Activated naive CD8-positive, alpha-beta T cell treated with anti-CD3 and anti-CD28 coated beads, Interleukin-2, amount 50 U/mL, for 16 hours (primary cell): ENCODE measurements at places on chromosomes 2 and 18.

DNA sequence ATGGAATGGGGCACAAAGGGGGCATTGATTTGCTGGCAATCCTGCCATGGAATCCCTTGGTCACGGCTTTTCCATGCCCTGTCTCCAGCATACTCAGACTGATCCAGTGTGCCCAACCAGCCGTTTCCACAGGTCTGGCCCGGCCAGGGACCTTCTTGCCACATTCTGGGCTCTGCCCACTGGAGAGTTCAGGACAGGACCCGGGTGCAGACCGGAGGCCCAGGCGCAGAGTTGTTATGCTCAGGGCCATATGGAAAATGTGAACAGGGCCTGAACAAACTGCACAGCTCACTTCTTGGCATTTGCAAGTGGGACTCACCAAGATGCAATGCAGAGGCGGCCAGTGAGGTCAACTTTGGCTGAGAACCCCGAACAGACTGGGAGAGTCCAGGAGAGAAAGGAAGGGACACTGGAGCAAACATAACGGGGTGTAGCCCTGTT lies 15.6 kb upstream of the ASAP2 start:
- no peak for DNase-seq

DNA sequence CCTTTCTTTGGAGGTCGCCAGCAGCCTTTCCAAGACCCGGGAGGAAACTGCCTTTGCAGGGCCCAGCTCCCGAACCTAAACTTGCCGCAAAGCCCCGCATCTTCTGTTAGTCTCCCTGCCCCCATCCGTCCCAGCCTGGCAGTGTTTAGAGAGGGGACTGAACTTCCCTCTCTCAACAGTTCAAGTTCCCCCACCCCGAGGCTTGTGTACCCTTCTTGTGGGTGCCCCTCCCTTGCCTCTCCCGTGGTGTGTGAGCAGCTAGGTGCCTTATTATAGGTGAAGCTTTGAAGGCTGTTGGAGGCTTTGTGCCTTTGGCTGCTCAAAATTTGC lies 1.4 kb downstream of the LBH start:
- no peak for DNase-seq

GRCh38 chr2:157252529-157252928 lies 5.0 kb upstream of the GALNT5 start:
- no peak for DNase-seq

GRCh38 chr18:32803568-32803967 lies 30.7 kb upstream of the KLHL14 start:
- no peak for DNase-seq

DNA sequence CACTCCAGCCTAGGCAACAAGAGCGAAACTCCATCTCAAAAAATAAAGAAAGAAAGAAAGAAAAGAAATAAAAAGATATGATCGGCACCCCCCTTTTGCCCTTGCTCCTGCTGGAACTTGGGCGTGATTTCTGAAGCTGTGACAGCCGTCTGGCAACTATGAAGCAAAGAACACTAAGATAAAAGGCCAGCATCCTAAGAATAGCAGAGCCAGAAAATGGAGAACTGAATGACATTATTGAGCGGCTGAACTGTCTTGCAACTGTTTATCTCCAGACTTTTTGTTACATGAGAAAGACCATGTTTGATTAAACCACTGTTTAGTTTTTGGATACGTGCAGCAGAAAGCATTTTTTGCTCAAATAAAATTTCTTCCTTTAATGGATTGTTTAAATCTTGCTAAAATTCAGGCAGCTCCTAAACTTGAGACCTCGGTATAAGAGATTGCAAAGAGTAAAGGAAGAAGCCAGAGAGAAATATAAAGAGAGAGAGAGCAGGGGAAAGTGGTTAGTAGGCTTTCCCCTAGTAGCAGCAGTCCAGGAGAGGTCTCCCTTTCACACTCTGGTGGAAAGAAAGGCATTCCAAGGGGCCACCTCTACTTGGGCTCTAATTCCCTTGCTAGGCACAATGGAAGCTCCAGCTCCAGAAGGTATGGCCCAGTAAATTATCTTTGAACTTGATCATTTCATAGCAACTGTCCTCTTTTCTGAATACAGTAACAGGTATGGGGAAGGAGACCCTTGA lies 8.2 kb upstream of the MBD2 start:
- no peak for DNase-seq

- DNase-seq: no peak
These were observed 75.0 kb upstream of the ID2 start for GRCh38 chr2:8606649-8607550.

DNA sequence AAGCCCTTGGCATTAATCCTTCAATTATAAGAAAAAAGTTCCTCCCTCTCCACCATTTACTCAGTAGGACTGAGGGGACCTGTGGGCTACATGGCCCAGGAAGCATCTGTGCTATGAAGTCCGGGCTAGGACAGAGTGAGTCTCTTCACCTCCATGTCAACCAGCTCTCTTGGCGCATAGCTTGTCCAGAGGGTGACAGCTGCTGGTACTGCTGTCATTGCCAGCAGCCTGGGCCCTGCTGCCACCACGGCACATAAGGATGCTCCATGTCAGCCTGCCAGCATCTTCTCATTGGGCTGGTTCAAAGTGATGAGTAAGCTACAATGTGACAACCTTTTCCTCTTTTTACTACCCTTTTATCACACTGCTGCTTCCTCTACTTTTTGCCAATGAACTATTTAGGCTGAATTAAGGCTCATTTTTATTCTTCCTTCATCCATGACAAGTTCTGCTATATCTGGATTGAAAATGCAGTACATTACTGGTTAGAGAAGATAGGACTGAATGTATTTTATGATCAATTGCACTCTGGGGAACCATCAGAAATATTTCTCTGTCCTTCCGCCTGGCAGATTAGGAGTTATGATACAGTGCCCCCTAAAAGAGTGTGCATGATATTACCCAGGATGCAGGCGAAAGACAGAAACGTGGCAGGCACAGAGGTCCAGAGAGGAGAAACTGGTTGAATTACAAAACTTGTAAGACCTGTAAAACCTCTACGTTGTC lies 258.9 kb upstream of the TNP1 start:
- no peak for DNase-seq

DNA sequence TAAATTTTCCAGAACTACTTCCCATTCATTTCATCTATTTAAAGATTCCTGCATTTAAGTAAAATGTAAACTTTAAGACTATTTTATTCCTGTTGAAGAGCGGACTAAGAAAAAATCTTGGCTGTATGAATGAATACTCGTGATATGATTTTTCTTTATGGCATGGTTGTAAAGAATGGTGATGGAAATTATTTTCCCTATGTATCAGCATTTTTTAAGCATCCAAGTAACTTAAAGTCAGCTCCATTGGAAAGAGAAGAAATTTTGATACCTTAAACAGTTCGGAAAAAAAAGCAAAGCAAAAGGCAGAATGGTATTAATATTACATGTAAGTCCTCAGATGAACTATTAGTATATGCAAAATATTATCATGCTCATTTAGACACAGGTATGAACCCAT lies 58.9 kb downstream of the VWC2L start:
- DNase-seq: no peak

DNA sequence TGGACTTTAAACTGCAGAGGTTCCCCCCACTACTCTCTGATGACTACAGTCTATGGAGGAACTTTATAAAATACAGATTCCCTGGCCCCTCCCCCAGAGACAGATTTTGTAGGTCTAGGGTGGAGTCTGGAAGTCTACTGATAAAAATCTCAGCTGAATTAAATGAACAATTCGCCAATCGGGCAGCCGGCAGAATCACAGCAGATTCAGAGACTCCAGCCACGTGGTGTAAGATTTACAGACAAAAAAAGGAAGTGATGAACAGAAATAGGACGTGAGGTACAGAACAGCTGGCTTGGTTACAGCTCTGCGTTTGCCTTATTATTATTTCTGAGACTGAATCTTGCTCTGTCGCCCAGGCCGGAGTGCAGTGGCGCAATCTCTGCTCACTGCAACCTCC lies 21.4 kb upstream of the MTA3 start:
- no peak for DNase-seq

DNA sequence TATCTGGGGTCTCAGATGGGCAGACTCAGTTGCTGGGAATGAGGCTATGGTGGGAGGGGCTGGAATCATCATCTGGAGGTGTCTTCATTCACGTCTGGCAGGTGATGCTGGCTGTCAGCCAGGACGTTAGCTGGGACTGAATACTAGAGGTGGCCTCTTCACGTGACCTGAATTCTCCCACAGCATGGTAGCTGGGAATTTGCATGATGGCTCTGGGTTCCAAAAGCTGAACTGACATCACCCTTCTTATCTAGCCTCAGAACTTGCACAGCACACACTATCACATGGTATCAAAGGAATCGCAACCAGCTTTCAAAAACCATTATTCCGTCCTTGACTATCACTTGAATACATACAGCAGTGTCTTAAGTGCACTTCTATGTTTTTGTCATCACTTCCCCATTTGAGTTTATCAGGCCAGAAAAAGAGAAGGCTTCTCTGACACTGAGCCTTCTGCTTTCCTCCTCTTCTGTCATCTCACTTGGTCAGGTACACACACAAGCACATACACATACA lies 53.0 kb upstream of the LRP2 start:
- DNase-seq: no peak

DNA sequence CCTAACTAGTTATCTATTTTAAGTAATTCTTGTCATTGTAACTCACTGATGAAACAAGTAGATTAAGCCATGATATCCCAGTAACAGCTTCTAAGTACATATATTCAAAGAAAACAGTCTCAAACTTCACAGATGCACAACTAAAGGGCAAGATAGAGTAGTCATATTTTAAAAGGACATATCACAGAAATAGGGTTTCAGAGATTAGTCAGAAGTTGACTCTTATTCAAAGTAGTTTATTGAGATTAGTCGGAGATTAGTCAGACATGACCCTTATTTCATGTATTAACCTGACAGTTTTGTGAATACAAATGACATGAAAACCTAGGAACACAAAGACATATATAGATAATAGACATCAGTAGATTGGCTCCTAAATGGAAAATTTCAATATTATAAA lies 15.9 kb upstream of the CHAC2 start:
- no peak for DNase-seq
